ENCODE measurements at places on chromosomes 12 and 14.

- DNase-seq: no peak
These were observed 129.3 kb upstream of the HIF1A start for GRCh38 chr14:61565836-61566536.

- no peak for DNase-seq
These were observed 94.5 kb downstream of the AACS start for GRCh38 chr12:125159702-125160101.

- DNase-seq: no peak
These were observed 318.1 kb downstream of the AEBP2 start for GRCh38 chr12:19757317-19757877.

DNA sequence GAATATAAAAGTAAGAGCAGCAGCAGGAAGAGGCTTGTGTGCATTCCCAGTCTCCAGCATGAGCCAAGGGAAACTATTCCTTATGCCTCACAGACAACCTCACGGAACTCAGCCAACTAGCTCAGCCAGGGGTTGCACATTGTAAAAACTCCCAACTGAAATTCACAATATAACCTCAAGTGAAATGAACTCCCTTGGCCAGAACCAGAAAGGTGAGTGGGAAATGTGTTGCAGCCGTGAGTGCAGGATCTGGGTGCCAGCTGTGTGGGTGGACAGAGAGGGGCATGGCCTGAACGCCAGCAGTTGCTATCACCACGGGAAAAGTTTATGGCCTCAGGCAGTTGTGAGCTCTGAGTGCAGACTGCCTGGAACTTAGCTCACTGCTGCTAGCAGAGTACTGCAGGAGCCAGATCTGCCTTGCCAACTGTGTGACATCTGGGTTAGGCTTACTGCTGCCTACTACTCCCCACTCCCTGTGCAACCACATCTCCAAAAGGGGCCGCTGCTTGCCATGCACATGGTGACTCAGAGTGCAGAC is 2.3 kb upstream of the CLEC1A start:
- DNase-seq: no peak

GRCh38 chr14:90777830-90778485 is 38.3 kb downstream of the TTC7B start:
- DNase-seq: no peak

Data from activated T-helper 1 cell treated with anti-CD3 and anti-CD28 coated beads, Interleukin-12 subunit alpha, Interleukin-12 subunit beta, Interleukin-2, Interleukin-4 antibody, amounts not matched to agents 30 ng/mL and 10 ng/mL and 1 ng/mL, durations not matched to agents 14 hours and 24 hours and 36 hours (primary cell).